ENCODE measurements at places on chromosomes 12 and 14.

DNA sequence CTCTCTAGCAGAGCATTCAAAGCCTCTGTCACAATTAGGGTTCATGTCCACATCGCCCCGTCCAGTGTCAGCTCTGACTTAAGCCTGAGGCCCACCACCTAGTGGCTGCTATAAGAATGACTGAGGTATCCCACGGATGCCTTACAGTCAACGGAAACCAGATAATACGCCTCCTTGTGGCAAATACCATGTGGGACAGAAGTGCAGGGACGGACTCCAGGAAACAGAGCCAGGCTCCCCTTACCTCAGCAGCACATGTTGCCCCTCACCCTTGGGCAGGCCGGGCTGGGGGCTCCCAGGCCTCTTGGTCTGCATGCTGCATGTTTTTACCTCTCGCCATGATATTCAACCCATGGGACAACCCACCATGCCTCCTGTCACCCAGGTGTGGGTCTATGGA is 86.3 kb downstream of the VWF start:
- no peaks in the 10 kb centered on the region for H3K36me3 ChIP-seq
- H3K4me1 ChIP-seq, result peaks cover 3% of the 10 kb centered on the region
- H3K27ac ChIP-seq, result no peak overlapping the region
- DNase-seq, result peak; percentile 41
- no peaks in the 10 kb centered on the region for H3K27me3 ChIP-seq

DNA sequence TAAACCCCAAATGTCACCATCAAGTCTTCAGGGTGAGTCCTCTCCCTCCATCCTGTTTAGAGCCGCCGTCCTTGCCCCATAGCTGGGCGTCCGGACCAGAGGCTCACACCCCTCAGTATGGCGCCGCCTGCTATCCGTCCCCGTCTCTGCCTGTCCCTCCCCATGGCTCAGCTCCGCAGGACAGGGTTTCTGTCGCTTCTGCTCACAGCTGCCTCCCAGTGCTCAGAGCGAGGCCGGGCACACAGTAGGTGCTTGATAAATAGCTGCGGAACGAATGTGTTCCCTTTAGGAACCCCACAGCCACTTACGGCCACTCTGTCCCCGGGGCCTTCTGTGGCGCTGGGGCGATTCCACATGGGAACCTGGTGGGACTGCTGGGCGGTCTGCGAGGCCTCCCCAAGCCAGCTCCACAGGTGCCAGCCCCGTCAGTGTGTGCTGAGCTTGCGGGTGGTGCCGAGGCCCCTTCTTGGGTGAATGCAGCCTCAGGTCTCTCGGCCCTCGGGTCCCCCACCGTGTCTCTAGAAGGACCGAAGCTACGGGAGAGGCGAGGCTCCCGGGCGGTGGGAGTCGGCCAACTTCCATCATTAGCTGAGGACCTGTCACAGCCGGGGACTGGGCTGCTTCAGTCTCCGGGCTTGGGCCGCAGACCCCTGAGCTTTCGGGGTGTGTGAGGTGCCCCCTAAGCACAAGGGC is 63.0 kb downstream of the NOC4L start:
- H3K36me3 ChIP-seq, result no peaks in the 10 kb centered on the region
- H3K27ac ChIP-seq, result no peak overlapping the region
- peaks cover 4% of the 10 kb centered on the region for H3K4me1 ChIP-seq
- H3K27me3 ChIP-seq, result no peaks in the 10 kb centered on the region
- no peak overlapping the region for H3K4me3 ChIP-seq

GRCh38 chr12:97650242-97650641 is 187.6 kb downstream of the RMST start:
- no peak for DNase-seq
- H3K4me1 ChIP-seq, result no peaks in the 10 kb centered on the region
- H3K4me3 ChIP-seq, result no peak overlapping the region
- H3K27me3 ChIP-seq, result no peaks in the 10 kb centered on the region
- no peaks in the 10 kb centered on the region for H3K36me3 ChIP-seq
- H3K27ac ChIP-seq, result no peak overlapping the region

DNA sequence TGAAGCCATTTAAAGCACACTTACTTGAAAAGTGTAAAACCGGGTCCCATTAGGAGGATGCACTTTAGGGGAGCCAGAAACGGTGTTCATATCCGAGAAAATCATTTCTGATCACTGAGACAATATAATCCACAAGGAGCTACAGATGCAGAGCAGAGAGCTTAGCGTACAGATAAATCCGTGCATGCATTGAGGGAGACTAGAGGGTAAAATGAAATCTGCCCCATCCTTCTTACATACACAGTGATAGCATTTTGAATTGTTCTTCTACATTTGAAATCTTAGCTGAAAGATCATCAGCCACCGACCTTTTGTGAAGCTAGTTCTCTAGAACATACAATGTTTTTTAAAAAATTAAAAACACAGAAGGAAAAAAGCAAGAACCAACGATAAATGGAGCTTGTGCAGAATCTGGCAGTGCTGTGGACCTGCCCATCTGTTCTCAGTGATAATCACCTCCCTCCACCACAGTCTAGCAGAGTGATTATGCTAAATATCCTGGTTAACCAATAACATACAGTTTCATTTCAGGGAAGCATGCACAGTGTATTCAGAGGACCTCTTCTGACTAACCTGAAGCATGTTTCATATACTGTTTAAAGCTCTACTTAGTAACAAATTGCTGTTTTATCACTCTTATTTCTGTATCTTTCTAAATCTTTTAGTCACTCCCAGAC is 161.1 kb downstream of the PPFIA2 start:
- no peaks in the 10 kb centered on the region for H3K36me3 ChIP-seq
- DNase-seq, result no peak
- H3K4me3 ChIP-seq, result no peak overlapping the region
- H3K27me3 ChIP-seq, result no peaks in the 10 kb centered on the region
- H3K4me1 ChIP-seq, result no peaks in the 10 kb centered on the region

GRCh38 chr14:51219473-51220448 is 20.3 kb upstream of the TMX1 start:
- no peaks in the 10 kb centered on the region for H3K27me3 ChIP-seq
- H3K4me1 ChIP-seq, result no peaks in the 10 kb centered on the region
- DNase-seq, result no peak

- H3K36me3 ChIP-seq, result no peaks in the 10 kb centered on the region
- no peaks in the 10 kb centered on the region for H3K4me1 ChIP-seq
- H3K4me3 ChIP-seq, result no peak overlapping the region
- no peaks in the 10 kb centered on the region for H3K27me3 ChIP-seq
- H3K27ac ChIP-seq, result no peak overlapping the region
These were observed 87.1 kb downstream of the FBXL14 start for GRCh38 chr12:1507308-1507707.

DNA sequence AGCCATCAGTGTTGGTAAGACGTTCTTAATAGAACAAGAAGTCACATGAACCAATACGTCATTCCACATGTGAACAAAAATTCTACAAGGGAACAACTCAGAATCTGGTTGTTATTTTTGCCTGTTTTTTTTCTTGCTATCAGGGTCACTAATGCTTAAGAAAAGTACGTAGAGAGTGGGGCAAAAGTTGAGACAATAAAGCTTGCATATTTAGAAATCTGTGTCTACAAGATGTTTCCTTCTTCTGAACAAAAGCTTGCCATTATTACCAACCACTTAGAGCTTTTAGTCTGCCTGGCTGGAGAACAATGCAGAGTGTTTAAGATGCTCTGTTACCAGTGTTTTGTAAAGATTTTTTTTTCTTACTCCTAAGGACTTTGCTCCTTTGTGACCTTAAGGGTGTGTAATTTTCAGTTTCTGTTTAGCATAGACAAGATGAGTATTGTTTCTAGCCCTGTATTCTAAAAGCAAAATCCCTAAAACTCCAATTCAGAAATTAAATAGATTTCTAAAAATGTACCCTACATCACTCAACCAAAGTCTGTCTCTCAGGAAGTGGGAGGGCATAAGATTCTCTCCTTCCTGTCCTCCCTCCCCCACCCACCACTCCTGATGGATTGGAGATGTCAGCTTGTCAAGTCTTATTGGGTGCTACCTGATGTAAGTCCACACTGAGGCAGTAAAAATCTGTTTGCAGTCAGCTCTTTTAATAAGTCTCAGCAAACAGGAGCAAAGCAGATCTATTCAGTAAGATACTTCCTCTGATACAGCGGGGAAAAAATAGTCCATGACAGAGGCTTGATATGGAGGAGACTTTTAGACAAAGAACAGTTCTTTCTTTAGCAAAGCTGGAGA is 267.6 kb downstream of the GRIN2B start:
- no peak overlapping the region for H3K4me3 ChIP-seq
- no peaks in the 10 kb centered on the region for H3K36me3 ChIP-seq
- no peak for DNase-seq
- H3K27ac ChIP-seq, result no peak overlapping the region

DNA sequence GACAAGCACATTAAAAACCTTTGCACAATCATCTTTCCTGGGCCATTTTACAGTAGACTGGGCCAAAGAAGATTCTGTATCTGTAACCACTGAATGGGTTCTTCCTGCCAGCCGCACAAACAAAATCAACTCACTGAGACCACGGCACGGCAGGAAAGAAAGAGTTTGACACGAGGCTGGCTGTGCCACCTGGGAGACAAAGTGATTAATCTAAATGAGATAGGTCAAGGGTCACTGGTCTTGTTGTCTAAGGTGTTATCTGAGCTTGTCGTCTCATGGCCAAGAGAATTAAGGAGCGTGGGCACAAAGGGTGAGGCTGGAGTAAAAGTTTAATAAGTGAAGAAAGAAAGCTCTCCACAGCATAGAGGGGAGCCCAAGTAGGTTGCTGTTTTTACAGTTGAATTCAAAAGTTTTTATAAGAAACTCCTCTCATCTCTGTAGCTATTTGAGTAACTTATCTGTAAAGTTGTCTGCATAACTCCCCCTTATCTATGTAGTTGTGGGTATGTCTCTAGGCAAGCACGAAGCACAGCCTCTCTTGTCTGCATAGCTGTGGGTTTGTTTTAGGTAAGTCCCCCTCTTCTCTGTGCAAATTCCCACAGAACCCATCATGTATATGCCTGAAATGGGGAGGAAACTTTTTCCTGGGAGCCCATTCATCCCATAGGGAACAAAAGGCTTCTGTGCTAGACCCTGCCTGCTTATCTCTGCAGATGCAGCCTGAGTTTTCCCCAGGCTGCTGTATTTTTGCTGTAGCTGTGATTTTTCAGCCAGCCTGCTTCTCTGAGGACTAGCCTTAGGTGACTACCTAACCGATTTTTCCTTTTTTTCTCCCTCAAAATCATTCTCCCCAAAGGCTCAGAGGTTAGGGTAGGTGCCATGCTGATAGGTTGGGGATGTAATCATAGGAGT is 1314.6 kb upstream of the TMEM132C start:
- no peak for DNase-seq
- H3K27me3 ChIP-seq, result no peaks in the 10 kb centered on the region
- no peak overlapping the region for H3K4me3 ChIP-seq
- H3K4me1 ChIP-seq, result no peaks in the 10 kb centered on the region
- no peaks in the 10 kb centered on the region for H3K36me3 ChIP-seq
- no peak overlapping the region for H3K27ac ChIP-seq

GRCh38 chr12:29160230-29160629 is 11.2 kb downstream of the FAR2 start:
- DNase-seq, result no peak
- H3K27me3 ChIP-seq, result no peaks in the 10 kb centered on the region
- H3K36me3 ChIP-seq, result no peaks in the 10 kb centered on the region
- peak overlapping the region; percentile 31 for H3K27ac ChIP-seq
- H3K4me1 ChIP-seq, result peaks cover 26% of the 10 kb centered on the region

DNA sequence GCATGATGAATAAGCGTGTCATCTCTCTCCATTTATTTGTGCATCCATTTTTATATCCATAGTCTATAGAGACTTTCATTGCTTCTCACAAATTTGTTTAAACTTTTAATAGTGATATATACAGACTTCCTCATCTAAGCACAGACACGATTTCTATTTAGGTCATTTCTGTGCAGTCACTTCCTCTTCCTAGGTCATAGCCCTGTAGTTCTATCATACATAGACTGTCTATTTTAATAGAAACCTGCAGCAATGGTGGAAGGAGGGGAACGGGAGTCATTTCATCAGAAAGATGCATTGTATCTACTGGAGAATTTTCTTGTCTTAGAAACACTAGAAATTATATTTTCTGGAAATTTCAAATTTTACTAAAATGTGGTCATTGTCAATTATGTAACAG is 133.4 kb upstream of the FGD4 start:
- H3K27ac ChIP-seq, result no peak overlapping the region
- DNase-seq, result no peak
- H3K27me3 ChIP-seq, result no peaks in the 10 kb centered on the region
- no peak overlapping the region for H3K4me3 ChIP-seq

- no peak for DNase-seq
- H3K4me1 ChIP-seq, result peaks cover 63% of the 10 kb centered on the region
- H3K27me3 ChIP-seq, result peaks cover 3% of the 10 kb centered on the region
- H3K36me3 ChIP-seq, result no peaks in the 10 kb centered on the region
- H3K27ac ChIP-seq, result no peak overlapping the region
These were observed 3.9 kb upstream of the JAG2 start for GRCh38 chr14:105172476-105172875.

GRCh38 chr12:62372134-62372533 is 94.5 kb upstream of the MON2 start:
- no peaks in the 10 kb centered on the region for H3K36me3 ChIP-seq
- DNase-seq, result no peak
- no peak overlapping the region for H3K27ac ChIP-seq
- H3K27me3 ChIP-seq, result no peaks in the 10 kb centered on the region

GRCh38 chr12:120830052-120830940 is 73.9 kb downstream of the SPPL3 start:
- H3K4me3 ChIP-seq, result no peak overlapping the region
- no peak overlapping the region for H3K27ac ChIP-seq
- no peaks in the 10 kb centered on the region for H3K36me3 ChIP-seq
- no peaks in the 10 kb centered on the region for H3K27me3 ChIP-seq
- H3K4me1 ChIP-seq, result peaks cover 34% of the 10 kb centered on the region
